ENCODE measurements at places on chromosomes 1 and 21.

GRCh38 chr1:150233359-150234308 lies 2.3 kb downstream of the ANP32E start:
- peak; percentile 49 for DNase-seq

- peak; percentile 80 for DNase-seq
Measured at GRCh38 chr1:155241069-155241679, 14.1 kb downstream of the ENTREP3 start.

DNA sequence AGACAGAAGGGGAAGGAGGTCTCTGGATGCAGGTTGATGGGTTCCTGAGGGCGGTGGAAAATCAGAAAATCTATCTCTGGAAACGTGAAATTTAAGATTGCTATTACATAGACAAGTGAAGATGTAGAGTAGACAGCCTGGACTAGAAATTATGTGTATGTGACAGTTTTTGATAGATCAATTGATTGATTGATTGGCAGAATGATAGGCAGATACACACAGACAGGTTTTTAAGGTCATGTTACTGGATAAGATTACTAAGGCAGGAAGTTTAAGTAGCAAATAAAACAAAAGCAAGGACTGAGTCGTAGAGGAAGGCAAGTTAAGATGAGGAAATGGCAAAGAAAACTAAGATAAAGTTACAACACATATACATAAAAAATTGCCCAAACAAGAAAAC lies 124.7 kb downstream of the RGS21 start:
- DNase-seq = no peak

DNA sequence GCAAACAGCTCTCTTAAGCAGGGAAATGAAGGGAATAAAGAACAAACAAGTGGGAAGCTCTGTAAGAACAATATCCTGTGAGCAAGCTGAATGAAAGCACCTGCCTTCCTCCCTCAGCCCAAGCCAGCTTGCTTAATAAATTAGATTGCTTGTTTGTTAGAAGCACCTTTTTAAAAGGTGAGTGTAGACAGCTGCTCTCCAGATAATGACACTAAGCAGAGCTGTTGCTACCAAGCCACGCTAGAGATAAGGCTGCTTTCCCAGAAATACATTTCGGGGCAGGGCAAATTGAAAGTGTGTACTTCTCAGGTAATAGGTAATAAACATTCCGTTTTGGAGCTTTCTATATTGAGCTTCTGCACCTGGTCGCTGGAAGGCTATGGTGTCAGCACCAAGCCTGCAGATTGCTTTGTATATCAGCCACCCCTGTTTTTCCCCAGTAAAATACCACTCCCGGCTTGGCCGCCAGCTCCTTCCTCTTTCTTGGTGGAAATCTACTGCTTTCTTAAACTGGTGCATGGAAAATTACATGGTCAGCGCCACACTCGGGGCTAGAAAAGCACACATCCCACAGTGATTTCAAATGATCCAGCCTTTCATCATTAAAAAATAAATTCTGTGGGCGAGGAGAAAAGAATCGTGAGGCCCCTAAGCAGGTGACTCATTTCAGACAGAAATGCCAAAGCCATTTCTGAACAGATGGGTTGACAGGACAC lies 151.3 kb downstream of the ETS2 start:
- no peak for DNase-seq

DNA sequence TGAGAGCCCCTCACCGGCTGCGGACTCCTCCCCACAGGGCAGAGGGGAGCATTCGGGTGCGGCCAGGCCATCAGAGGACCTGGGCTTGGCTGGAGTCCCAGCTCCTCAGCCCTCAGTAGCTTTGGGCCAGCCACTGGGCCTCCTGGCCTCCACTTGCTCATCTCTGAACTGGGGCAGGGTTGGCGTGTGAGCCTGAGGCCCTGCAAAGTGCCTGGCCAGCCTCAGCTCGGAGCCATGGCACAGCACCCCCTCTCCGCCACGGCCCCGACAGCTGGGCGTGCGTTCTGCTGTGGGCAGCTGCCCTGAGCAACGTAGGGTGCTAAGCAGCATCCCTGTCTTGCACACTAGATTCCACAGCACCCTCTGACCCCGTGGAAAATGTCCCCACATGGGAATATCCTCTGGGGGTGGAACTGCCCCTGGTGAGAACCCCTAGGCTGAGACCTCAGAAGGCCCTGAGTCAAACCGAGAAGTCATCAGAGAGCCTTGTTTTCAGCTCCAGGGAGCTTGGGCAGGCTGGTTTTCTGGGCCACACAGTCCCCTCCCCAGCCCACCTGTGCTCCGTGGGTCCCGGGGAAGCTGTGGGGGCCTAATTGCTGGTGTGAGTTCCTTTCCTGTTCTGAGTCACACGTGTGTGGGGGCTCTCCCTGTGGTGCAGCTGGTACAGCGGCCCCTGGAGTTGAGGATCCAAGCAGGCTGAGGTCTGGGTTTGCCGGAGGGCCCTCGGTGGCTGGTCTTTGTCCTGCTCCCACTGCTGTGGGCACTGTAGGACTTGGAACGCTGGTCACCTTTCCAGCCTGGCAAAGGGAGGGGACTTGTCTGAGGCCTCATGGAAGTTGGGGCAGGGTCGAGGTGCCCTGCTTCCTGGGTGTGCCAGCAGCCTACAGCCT lies 24.5 kb downstream of the TP73 start:
- no peak for DNase-seq

DNA sequence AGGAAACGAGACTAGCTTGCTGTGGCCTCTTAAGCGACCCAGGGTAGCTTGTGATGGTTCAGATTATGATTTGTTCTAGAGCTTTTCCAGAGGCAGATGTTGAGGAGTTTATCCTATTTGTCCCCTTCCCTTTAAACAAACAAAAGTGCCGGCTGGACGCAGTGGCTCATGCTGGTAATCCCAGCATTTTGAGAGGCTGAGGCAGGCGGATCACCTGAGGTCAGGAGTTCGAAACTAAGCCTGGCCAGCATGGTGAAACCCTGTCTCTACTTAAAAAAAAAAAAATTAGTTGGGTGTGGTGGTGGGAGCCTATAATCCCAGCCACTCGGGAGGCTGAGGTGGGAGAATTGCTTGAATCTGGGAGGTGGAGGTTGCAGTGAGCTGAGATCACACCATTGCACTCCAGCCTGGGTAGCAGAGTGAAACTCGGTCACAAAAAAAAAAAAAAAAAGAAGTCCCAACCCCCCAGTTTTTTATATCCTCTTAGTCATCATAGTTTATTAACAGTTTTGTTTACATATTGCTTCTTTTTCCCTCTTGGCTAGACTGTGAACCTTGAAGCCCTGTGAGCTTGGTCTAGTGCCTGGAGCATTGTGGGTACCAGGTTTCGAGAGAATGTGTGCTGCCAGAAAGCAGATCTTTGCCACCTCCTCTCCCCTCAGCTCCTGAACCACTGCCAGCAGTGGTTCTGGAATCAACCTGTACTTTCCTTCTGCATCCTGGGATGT lies 29.8 kb downstream of the MAPKAPK2 start:
- peak; percentile 83 for DNase-seq

- DNase-seq = no peak
Measured at GRCh38 chr1:171969226-171969625, 127.9 kb downstream of the DNM3 start.

- DNase-seq = no peak
Measured at GRCh38 chr1:41623736-41624135, 139.3 kb upstream of the EDN2 start.

DNA sequence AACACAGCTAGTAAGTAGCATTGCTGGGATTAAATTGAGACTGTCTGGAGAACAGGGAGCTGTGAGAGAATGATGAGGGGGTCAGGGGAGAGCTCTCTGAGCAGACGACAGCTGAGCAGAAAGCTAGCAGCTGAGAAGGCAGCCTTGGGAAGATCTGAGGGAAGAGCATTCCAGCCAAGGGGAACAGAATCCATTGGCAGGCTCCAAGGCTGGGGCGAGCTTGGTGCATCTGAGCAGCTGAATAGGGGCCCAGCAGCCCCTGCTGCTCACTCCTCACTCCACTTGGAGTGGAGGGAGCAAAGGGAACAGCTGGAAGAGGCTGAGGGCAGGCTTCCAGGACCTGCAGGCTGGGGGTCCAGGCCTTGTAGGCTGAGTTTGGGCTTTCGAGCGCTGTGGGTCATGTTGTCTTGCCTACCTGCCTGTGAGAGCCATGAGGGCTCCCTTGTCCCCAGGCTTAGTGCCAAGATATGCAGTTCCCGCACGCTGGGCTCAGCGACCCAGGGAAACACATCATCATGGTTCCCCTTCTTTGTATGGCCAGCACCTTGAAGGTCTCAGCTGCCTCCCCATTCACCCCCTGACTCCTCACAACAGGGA lies 10.5 kb downstream of the ACOT11 start:
- DNase-seq = no peak

DNA sequence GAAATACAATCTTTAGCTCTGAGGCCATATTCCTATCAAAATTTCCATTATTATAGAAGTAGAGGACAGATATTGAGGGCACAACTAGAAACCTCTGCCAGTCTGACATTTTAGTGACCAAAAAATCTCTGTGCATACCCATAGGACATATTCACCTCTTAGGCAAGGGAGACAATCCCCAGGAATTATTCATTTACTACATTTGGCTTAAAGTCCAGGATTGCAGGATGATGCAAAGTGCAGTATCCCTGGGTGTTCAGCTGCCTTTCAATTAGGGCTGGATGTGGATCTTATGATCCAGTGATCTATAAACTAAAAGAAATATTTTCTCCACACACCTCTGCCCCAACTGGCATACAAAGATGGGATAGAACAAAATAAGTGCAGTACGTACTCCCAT lies 50.9 kb downstream of the PTGS2 start:
- DNase-seq = no peak

GRCh38 chr1:120178799-120179756 lies 2.8 kb upstream of the SEC22B start:
- peak; percentile 64 for DNase-seq

- DNase-seq = no peak
Measured at GRCh38 chr1:15947382-15948090, 28.4 kb downstream of the ZBTB17 start.

DNA sequence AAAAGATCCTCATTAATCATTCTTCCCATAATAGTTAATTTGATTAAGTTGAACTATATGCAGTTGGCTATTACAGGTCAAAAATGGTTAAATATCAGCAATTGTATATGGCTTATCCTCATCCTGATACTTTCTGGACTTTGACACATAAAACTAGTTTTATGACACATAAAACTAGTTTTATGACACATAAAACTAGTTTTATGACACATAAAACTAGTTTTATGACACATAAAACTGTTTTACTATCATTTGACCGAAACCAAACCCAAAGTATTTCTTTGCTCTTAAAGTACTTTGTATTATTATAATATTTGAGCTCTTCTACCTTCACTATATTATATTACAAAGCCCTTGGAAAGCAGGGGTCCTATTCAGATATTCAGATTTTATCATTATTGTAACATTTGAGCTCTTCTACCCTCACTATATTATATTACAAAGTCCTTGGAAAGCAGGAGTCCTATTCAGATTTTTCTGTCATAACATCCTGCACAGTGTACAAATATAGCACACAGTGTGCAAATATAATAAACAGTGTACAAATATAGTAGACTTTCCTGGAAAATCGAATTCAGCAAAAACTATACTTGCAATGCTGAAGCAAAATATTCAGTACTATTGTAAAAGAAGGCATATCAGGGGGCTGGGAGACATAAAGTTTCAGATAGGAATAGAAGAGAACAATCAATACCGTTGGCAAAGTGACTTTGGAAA lies 53.0 kb downstream of the NVL start:
- no peak for DNase-seq

GRCh38 chr1:241939798-241940197 lies 17.8 kb upstream of the BECN2 start:
- no peak for DNase-seq
